NCI-H510A (cell line): ENCODE measurements at places on chromosomes 3 and 15.

GRCh38 chr15:80811781-80812315 is 32.7 kb downstream of the CEMIP start:
- DNase-seq: no peak

- DNase-seq: no peak
Measured at GRCh38 chr15:76840830-76841460, 64.2 kb downstream of the SCAPER start.

GRCh38 chr3:173066044-173067004 is 74.7 kb downstream of the SPATA16 start:
- DNase-seq: no peak

DNA sequence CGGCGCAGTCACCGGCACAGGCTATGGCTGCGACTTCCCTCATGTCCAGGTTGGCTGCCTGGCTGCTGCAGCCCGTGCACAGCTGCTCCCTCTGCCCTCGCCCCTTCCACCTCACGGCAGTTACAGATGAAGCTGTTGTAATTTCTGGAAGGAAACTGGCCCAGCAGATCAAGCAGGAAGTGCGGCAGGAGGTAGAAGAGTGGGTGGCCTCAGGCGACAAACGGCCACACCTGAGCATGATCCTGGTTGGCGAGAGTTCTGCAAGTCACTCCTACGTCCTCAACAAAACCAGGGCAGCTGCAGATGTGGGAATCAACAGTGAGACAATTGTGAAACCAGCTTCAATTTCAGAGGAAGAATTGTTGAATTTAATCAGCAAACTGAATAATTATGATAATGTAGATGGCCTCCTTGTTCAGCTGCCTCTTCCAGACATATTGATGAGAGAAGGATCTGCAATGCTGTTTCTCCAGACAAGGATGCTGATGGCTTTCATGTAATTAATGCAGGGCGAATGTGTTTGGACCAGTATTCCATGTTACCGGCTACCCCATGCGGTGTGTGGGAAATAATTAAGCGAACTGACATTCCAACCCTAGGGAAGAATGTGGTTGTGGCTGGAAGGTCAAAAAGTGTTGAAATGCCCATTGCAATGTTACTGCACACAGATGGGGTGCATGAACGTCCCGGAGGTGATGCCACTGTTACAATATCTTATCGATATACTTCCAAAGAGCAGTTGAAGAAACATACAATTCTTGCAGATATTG is 13.2 kb upstream of the GNB4 start:
- DNase-seq: peak; percentile 8

DNA sequence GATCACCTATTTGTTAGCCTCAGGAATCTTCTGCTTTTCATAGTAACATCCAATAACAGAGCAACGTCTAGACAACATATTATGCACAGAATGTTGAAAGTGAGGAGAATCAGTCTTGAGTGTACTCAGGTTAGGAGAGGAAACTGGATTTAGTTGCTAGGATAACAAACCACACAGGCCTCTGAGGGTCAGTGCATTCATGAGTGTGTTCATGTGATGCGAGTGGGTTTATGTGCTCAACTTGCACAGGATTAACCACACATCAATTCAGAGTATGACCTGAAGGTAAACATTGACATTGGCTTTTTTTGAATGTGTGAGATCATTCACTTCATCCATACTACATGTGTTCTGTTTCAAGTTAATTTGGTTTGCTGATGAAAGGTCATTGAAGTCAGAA is 287.6 kb downstream of the DIPK2A start:
- peak; percentile 47 for DNase-seq

- no peak for DNase-seq
Measured at GRCh38 chr15:40877694-40878093, 3.7 kb upstream of the RHOV start.

GRCh38 chr3:172034786-172035685 is 4.3 kb upstream of the FNDC3B start:
- DNase-seq: no peak

- DNase-seq: no peak
Measured at GRCh38 chr15:67025719-67026609, 39.4 kb upstream of the SMAD3 start.

DNA sequence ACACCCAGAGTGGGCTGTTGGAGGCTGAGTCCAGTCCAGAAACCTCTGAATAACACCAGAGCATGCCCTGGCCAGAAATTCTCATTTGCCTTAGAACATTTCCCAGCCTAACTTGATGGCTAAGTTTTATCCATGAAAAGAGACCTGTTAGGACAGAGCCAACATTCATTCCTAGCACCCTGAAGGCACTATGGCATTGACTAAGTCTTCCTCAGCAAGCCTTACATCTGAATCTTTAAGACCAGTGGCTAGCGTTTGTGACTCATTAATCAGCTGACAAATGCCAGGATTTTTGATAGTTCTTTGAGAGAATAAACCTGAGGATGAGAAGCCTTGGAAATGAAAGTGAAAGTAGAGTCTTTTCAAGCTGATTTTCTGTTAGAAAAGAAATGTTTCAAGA is 1087.1 kb upstream of the ALCAM start:
- no peak for DNase-seq

GRCh38 chr15:39735120-39735717 is 47.4 kb downstream of the FSIP1 start:
- no peak for DNase-seq

DNA sequence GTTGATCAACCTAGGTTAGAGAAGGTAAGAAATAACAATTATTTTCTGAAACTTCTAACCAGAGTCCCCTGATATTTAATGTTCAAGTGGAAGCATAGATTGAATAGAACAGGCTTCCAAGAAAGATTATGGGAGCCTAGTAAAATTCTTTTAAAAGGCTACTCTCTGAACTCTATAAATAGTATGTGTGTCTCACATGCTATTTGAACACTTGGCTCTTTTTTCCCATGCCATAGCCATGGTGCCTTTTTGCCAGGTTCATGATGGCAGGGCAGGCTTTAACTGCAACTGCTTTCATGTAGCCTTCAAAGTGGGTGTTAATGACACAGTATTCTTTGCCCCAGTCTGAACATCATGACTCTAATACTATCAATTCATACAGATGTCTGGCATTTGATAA is 22.9 kb upstream of the STRIT1 start:
- DNase-seq: no peak

- no peak for DNase-seq
Measured at GRCh38 chr3:151109286-151109800, 23.9 kb downstream of the MED12L start.

GRCh38 chr3:127822041-127822681 is at the start of gene MGLL:
Gene MGLL (minus strand): TSS chr3:127822515. CDS start chr3:127822318, 197 bp downstream.
- no peak for DNase-seq

- no peak for DNase-seq
Measured at GRCh38 chr3:117471831-117472230, 762.3 kb downstream of the TUSC7 start.

DNA sequence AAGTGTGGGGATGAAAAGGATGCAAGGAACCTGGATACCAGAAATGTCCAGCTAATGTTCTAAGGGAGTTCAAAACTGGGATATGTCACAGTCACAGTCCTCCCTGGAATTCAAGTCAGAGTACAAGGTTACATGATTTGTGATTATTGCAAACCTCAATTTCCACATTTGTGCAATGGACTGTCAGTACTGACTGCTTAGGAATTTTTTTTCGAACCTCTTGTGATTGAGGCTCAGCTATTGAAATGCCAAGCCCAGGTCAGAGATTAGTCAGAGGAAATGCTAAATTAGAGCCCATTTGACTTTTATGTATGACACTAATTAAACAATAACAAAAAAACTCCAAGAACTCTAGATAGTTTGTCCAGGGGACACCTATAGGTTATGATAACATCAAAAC is 210.2 kb downstream of the THSD4 start:
- DNase-seq: no peak

- DNase-seq: no peak
Measured at GRCh38 chr3:51398595-51399310, 7.7 kb downstream of the RBM15B start.

DNA sequence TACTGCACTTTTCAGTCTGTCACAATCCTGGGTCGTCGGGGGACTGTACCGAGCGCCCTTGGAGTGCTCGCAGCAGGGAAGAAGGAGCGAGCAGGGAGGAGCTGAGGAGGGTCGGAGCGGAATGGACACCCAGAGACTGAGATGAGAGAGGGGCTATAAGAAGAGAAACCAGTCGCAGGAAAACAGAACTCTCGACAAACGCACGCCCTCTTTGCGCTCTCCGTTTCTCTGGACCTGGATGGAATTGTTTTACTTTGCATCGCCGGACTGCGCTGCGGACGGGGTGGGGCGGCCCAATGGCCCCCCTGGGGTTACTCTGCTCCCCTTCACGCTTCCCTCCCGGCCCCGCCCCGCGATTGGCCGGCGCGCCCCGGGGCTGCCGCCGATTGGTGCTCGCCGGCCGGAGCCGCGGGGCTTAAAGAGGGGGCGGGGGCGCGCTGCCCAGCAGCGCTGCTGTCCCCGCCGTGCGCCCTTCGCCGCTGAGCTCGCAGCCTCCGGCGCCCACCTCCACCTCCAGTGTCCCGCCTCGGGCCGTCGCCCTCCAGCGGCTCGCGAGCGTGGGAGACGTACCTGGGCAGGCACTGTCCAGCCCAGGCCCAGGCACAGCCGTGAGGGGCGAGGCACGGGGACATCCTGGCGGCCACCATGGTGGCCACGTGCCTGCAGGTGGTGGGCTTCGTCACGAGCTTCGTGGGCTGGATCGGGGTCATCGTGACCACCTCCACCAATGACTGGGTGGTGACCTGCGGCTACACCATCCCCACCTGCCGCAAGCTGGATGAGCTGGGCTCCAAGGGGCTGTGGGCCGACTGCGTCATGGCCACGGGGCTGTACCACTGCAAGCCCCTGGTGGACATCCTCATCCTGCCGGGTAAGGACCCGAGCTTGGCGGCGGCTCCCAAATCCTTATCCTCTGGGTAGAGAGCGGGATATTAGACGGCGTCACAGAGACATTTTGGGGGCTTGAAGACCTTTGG is at the start of gene CLDN11:
TSS of gene CLDN11 (plus strand) at position 447 of the 977 bp plus-strand sequence. CDS start at position 646, 199 bp downstream.
- peak; percentile 50 for DNase-seq

DNA sequence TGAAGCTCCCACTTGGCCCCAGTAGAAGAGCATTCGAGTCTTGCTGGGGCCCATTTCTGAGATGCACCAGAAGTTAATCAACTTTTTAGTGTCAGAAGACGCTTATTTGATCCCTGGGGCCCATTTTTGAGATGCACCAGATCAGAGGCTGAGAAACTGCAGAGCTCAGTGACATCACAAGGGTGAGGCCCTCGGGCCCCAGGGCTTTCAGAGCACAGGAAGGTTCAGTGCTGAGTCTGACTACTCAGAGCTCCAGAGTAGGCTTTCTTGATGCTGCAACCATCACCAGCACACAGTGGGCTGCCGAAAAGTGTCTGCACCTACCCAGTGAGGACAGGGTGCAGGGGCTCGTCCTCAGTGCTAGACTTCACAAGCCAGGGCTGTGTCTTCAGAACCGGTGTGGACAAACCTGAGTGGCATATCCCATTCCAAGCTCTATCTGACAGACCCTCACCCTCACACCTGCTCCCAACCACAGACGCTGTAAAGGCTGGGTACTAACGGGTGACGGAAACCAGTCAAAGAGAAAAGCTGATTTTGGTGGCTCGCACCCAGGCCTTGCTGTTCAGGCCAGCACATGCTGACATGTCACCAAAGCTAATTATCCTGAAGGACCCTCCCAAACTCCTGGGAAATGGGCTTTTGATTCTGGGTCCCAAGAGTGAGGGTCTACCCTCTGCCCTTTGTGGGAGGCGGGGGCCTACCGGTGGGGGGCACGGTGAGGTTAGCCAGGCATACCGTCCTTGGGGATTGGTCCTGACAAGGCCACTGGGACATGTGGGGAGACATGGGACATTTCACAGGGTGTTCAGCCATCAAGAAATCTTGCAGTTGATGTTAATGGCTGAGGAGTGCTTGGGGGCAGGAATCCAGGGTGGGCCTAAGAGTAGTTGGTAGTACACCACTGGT is 83.0 kb downstream of the PDCD6IP start:
- no peak for DNase-seq

GRCh38 chr15:30001602-30002001 is 81.2 kb upstream of the GOLGA8J start:
- no peak for DNase-seq

DNA sequence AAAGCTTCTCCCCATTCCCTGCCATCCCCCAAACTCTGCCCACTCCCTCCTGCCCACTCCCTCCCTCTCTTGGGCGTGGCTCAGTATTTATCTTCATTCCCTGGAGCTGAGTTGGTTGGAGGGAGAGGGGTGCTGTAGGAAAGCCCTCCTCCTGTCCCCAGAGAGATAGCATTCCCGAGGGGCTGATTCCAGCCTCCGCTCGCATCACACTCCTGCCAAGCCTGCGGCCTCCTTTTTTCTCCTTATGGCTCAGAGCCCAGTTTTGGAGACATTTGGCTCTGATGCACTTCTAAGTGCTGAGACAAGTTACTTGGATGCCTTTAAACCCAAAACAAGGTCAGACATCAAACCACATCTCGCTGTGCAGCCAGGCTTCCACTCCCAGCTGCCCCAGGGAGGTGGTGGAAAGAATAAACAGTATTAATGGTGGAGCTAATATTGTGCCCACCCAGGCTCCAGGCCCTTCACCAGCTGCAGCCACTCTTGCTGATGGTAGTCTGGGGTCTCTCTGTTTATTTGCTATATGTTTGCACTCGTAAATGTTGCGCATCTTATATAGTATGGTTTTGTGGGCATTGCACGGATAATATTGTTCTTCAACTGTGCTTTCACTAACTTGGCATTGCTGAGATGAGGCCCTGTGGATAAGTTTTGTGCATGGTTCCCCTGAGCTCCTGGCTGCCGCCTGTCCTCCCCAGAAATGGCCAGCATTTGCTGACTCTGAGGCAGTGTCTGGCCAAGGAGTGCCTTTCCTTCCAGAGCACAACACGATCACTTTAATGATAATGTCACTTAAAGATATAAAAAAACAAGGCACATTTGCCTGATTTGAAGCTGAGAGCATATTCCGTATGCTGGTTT is 157.2 kb downstream of the LRRC28 start:
- no peak for DNase-seq

GRCh38 chr3:172517859-172518466 is 5.3 kb downstream of the TNFSF10 start:
- DNase-seq: no peak

DNA sequence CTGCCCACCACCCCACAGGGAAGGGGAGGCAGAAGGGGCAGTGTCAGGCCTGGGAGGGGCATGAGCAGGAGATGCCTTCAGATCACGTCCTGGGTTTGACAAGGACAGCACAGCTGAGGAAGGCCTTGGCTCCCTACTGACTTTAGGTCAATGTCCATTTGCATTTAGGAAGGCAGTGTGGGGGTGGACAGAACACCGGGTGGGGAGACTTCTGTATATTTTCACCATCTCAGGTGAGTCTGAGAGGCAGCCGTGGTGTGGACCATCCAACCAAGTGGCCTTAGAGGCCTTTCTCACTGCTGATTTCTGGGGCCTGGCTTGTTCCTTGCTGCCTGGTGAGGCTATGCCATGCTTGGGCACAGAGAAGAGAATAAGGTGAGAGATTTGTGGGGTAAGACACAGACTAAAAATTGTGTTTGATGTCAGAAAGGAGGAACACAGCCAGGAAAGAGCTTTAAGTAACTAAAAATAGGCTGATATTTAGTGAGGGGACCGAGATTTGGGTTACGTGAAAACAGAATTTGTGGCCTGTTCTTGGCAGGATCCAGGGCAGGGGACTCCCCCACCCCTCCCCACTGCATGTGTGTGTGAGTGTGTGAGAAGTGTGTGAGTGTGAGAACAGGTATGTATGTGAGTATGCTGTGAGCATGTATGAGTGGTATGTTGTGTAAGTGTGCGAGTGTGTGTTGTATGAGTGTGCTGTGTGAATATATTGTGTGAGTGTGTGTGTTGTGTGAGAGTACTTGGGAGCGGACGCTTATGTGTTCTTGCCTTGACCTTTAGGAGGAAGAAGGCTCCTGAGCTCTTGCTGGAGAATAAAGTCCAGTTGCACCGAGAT is 11.8 kb upstream of the PLA2G4E start:
- DNase-seq: no peak

- DNase-seq: no peak
Measured at GRCh38 chr3:136518102-136518501, 234.1 kb downstream of the STAG1 start.
